ENCODE measurements at places on chromosomes 2 and 18. TPM values are rescaled to one million over a fixed set of nuclear protein-coding genes. Genes with fewer than 3 reads are reported as not detected.

GRCh38 chr2:207930747-207931146, 94.6 kb downstream of the PLEKHM3 start:
- no peak for DNase-seq

DNA sequence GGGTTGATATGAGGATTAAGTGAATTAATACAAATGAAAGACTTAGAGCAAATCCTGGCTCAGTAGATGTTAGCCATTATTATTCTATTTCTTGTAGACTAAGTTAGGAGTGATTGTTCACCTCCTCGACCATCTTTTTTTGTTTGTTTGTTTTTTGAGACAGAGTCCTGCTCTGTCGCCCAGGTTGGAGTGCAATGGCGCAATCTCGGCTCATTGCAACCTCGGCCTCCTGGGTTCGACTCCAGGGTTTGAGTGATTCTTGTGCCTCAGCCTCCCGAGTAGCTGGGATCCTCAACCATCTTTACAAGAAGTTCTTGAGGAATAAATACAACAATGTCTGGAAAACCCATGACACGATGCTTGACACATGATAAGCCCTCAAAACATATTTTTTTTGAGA, 12.7 kb downstream of the TRIM54 start:
- DNase-seq = no peak

DNA sequence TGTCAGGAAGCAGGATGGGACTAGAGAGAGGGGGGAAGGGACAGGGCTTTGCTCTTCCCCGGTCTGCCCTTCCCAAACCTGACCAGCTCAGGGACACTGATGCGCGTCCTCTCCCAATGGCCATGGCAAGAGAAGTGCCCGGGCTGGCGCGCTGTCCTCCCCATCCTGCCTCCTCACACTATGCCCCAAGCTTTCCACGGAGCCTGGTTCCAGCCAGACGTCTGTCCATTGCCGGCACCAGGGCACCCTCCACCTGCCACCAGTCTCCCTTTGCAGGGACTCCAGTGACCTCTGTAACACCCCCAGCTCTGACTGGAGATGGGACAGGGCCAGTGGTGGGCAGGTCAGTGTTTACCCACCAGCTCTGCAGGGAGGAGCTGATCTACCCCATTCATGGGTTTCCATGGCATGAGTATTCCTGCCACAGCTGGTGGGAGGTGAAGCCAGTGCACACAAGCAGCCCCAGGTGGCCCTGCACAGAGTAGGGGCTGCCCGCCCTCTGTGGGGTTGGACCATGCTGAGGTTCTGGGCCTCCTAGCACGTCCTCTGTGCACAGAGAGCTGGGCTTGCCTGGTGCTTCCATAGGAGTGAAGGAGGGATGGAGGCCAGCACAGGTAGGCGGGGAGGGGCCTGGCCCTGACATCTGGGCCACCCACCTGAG, 109.5 kb downstream of the PXDN start:
- no peak for DNase-seq

CDKL4 gene
- under 0.01 TPM for total RNA-seq

- peak; percentile 7 for DNase-seq
Measured at GRCh38 chr2:228039752-228040534, 141.5 kb downstream of the SPHKAP start.

ARHGAP28 gene
- under 0.01 TPM for total RNA-seq

DNA sequence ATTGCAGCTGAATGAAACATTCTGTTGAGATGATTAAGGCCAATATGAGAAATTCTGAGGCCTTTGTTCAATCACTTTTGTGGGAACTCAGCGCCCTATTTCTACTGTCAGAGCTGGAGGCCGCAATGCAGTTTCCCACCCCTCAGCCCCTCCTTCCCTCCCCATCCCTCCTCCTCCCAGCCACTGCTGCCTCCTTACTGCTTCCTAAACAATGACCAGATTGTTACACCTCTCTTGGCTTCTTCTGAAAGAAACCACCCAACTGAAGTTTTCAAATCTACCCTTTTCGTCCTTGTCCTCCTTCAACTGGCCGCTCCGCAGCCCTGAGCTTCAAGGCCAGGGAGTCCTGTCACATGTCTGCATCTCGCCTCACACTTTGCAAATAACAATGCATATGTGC, 36.7 kb upstream of the MAPK4 start:
- no peak for DNase-seq

INO80B gene
- total RNA-seq = 18.0 TPM

DNA sequence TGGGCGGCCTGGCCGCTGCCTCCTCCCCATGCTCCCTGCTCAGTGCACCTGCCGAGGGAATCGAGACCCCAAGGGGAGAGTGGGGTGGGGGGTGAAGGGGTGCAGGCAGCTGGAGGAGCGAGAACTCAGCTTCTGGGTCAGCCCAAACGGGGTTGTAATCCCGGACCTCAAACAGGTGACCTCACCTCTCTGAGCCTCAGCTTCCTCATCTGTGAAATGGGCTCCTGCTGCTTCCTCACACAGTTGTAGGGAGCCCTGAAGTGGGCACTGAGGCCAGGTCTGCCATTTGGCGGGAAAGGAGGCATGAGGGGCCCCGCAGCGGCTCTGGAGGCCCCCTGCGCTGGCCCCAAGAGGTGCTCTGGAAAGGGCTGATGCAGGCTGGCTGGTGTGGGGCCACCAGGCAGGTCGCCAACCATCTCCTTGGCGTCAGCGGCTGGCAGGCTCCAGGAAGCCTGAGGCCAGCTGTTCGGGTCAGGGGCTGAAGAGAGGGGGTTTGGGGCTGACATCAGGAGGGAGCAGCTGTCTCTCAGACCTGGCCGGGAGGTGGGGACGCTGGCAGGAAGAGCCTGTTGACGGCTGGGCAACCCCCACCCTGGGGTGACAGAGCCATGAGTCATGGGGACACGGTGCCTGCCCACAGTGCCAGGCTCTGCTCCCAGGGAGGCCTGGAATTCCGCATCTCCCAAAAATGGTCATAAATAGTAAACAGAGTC, 4.9 kb downstream of the KLHL30 start:
- no peak for DNase-seq

CRACDL gene
- total RNA-seq = 1.6 TPM

COL4A3 gene
- total RNA-seq = under 0.01 TPM

NPC1 gene
- 20.5 TPM for total RNA-seq

VSNL1 gene
- not detected for total RNA-seq

DNA sequence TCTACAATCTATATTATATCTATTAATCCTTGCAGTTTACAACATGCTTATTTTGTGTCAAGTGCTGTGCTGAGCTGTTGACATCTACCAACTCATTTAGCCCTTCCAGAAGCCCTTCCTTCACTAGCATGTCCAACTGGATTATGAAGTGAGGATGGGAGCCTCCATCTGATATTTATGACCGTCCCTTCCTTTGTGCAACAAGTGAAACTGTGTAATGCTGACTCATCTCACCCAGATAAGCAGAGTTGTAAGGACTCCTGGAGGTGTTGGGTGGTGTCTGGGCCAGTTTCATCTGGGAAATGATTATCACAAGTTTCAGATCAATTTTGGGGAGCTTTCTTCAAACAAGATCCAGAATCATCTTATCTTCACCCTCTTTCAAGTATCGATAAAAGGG, 156.6 kb upstream of the ETAA1 start:
- no peak for DNase-seq

IL36RN gene
- total RNA-seq = not detected

MYO7B gene
- total RNA-seq = 1.9 TPM

GRCh38 chr2:45885171-45885621, 233.7 kb downstream of the PRKCE start:
- DNase-seq = no peak

DNA sequence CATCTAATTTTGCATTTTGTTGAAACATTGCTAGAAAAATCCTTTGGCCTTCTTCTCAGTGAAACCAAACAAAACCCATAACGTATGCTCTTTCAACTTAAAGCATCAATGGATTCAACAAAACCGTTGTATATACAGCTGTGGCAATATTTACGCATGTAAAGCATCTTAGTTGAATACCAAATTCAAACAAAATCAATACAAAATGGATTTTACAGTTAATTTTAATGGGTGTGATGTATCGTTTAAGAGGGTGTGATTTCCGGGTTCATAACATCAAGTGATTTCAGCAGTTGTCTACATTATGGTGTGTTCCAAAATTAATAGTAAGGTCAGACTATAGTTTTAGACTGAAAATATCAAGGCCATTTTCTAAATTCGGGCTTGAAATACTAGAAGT, 198.2 kb downstream of the TGIF1 start:
- no peak for DNase-seq

PAIP2B gene
- total RNA-seq = 2.4 TPM

GRCh38 chr18:9708434-9709303, 568 bp downstream of the RAB31 start:
- DNase-seq = no peak

DNA sequence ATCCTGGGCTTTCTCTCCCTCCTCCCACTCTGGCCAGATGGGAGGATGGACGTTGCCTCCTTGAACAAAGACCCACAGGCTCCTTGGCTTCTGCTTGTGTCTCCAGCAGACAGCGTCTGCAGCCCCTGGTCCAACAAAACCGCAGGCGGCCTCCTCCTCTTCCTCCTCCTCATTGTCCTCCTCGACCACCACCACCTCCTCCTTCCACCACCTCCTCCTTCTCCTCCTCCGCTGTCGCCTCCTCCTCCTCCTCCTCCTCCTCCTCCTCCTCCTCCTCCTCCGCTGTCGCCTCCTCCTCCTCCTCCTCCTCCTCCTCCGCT, 45.7 kb upstream of the ALPP start:
- DNase-seq = no peak

ADRA2B gene
- total RNA-seq = under 0.01 TPM

GRCh38 chr18:3932276-3932675, 482.3 kb downstream of the TGIF1 start:
- no peak for DNase-seq

- DNase-seq = no peak
Measured at GRCh38 chr2:227188292-227188691, 23.9 kb downstream of the COL4A3 start.

DNA sequence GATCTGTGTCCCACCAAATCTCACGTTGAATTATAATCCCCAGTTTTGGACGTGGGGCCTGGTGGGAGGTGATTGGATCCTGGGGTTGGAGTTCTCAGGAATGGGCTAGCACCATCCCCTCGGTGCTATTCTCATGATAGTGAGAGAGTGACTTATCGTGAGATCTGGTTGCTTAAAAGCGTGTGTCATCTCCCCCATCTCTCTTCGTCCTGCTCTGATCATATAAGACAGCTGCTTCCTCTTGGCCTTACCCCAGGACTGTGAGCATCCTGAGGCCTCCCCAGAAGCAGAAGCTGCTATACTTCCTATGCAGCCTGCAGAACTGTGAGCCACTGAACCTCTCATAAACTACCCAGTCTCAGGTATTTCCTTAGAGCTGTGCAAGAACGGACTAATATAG, 163.7 kb upstream of the NDUFV2 start:
- peak; percentile 78 for DNase-seq

DNA sequence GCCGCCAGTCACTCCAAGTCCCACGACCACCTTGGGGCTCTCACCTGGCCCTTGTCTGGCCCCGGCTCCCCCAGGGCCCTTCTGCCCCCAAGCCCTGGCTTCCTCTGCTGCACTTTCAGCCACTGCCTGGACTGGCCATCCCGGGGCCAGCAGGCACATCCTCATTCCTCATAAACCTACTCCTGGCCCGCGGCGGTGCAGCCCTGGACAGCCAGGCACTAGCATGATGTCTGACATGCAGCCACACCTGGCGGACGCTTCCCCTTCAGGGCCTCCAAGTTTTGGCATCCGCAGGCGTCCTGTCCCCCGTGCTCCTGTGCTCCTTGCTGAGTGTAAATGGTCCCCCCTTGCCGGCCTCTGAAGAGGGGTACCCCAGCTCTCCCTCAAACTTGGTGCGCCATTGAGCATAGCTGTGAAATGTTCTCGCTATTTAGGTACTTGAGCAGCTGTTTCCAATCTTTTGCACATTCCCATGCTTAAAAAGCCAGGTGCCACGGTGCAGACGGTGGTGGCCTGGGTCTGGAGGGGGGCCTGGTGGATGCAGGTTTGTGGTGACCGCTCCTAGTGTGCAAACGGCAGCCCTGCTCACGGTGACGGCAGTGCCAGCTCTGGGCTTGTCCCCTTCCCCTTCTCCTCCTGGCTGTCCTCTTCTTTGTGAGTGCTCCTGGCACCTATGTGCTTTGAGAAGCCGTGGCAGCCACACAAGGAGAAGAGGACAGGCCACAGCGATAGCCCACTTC, 123.8 kb downstream of the MBP start:
- DNase-seq = no peak

- no peak for DNase-seq
Measured at GRCh38 chr2:43348908-43349661, 122.7 kb upstream of the ZFP36L2 start.

DNA sequence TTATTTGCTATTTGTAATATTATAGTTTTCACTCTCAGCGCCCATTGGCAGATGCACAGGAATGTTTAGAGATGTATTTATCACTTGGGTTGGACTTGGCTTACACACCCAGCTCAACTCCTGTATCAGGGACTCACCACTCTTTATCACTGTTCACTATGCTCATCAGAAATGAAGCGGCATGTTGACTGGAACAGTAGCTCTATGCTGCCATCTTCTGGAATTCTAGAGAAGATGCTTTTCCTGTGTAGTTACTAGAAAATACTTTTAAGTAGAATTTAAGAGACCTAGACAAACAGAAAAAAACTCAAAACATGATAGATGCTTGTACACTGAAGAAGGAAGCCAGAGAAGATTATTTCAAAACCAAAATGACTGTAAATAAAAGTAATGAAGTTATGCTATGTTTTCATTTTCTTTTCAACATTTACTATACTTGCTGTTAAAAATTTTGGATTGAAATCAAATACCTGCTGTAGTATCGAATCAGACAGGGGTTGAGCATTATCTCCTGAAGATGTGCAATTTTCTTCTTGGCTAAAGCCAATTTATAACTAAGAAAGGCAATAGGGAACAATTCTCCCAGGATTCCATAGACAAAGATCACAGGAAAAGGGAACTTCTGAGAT, 47.4 kb upstream of the NXPH2 start:
- peak; percentile 16 for DNase-seq

ITGA4 gene
- 193 TPM for total RNA-seq

GRCh38 chr2:209970711-209971110, 31.7 kb upstream of the RPE start:
- DNase-seq = no peak

- peak; percentile 83 for DNase-seq
Measured at GRCh38 chr2:25301453-25302352, 40.0 kb downstream of the DNMT3A start.

IL1R2 gene
- total RNA-seq = not detected

GRCh38 chr2:177595126-177595845, 202.7 kb downstream of the AGPS start:
- DNase-seq = no peak

DNA sequence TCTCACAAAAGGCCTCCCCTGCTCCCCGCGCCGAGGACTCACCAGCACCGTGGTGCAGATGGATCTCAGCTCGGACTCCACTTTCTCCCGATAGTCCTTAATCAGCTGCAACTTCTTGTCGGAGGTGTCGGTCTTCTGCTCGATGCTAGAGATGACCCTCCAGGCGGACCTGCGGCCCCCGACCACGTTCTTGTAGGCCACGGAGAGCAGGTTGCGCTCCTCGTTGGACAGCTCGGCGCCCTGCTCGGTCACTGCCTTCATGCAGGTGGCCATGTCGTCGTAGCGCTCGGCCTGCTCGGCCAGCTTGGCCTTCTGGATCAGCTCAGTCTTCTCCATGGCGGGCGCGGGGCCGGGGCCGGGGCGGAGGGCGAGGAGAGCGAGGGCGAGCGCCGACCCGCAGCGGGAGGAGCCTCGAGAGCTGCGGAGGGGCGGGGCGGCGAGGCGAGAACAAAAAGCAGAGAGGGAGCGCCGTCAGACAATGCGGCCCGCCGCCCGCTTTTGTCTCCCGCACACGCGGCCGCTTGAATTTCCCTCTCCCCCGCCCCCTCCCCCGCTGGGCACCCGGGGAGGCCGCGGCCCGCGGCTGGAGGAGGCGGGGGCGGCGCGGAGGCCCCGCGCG, 571 bp downstream of the YWHAQ start:
- peak; percentile 74 for DNase-seq

GRCh38 chr2:112646102-112646719, 472 bp downstream of the SLC20A1 start:
- peak; percentile 37 for DNase-seq

GRCh38 chr18:21051620-21052019, 60.0 kb downstream of the ROCK1 start:
- DNase-seq = no peak

All from hematopoietic multipotent progenitor cell (in vitro differentiated cells).